ENCODE measurements at places on chromosomes 11 and 22.

- DNase-seq, result no peak
Measured at GRCh38 chr11:19770277-19770676, 57.6 kb downstream of the NAV2 start.

DNA sequence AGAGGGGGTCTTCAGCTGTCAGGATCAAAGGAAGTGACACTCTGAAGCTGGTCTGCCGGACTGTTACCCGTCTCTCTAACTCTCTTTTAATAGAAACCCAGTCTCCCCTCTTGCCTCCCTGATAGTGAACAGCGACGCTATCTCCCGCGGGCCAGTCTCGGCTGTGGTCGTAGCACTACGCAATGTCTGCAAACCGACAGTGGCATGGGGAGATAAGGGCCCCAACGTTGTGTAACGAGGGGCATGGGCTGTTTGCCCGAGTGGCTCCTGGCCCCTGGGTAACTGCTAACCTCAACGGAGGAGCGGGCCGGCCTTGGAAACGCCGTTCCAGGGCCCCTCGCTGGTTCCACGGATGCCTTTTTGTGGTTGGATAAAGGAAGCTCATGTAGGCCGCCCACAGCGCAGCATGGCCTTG lies 23.3 kb downstream of the ZBTB16 start:
- no peak for DNase-seq

DNA sequence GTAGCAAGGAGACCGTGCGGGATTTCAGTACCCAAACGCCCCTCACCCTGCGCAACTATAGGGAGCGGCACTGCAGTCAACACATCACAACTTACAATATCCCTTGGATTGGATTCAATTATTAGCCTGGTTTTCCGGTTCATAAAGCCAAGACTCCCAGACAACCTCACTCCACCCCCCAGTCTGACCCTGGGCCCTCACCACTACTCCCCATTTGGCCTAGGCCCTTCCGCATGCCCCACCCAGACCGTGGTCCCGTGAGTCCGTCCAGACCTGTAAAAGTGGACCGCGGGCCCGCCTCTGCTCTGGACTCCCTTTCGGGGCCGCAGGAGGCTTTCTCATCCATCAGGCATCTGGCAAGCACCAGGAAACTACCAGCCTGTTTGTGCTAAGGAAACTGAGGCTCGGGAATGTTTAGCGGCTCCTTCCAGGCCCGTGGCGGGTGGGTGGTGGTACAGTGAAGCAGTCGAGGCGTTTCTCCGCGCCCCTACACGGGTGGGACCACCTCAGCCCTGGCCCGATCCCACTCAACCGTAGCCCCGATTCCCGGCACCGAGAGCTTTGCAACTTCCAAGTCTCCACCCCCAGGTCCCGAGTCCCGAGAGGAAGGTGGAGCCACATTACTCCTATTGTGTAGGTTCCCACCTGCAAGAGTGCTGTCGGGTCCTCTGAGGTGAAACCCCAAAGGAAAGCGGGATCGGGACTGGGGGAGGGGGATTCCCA lies 679 bp upstream of the DPP3 start:
- no peak for DNase-seq

DNA sequence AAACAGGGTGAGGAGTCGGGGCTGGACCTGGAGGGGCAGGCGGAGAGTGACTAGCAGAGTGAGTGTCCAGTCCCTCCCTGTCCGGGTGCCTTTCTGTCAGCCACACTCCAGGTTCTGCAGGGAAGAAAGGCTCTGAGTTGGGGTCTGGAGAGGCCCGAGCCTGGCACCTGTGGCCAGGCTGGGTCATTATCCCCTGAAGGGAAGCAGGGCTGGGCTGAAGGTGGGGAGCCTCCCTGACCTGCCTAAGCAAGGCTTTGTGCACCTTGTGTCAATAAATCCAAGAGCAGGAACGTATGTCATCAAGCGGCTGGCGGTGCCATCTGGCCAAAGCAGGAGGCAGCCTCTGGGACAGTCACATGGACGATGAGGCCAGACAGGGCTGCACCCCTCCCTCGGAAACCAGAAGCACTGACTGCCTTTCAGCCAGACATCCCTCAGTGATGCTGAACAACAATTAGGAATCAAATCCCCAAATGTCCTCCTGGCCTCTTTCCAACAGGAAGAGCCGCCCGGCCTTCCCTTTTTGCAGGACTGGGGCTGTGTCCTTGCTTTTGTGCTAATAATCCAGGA lies 73.9 kb upstream of the FGF3 start:
- no peak for DNase-seq

DNA sequence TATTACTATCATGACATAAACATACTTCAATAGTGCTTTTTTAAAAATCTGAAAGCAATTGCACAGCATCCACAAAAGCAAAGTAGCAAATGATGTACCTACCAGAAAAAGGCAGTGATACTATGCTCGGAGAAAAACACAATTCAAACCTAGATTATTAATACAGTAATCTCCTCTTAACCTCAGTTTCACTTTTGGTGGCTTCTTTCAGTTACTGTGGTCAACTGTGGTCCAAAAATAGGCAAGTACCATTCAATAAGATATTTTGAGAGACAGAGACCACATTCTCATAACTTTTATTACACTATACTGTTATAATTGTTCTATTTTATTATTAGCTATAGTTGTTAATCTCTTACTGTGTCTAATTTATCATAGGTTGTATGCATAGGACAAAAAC lies 20.8 kb downstream of the KCNA4 start:
- no peak for DNase-seq

GRCh38 chr11:75277991-75278790 lies 37.6 kb downstream of the TPBGL start:
- no peak for DNase-seq

DNA sequence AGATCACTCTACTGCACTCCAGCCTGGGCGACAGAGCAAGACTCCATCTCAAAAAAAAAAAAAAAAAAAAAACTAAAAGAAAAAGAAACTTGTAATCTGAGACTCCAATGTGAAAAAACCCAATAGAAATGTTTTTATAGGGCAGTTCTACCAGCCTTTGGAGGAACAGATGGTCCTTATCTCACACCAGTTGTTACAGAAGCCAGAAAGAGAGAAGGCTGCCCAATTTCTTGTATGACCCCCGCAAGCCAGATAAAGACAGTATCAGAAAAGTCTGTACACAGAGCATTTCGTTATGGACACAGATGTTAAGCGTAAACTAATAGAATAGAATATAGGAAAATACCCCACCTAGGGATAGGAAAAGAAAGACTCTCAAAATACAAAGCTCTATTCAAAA lies 11.3 kb upstream of the TSGA10IP start:
- DNase-seq, result no peak

- DNase-seq, result no peak
Measured at GRCh38 chr11:67320011-67320410, 16.7 kb downstream of the SSH3 start.

GRCh38 chr11:17593466-17594245 lies 46.6 kb downstream of the OTOG start:
- DNase-seq, result no peak

- DNase-seq, result no peak
Measured at GRCh38 chr11:82718307-82718706, 15.4 kb downstream of the FAM181B start.
